ENCODE measurements at places on chromosomes 5 and 9.

- no peak for DNase-seq
Measured at GRCh38 chr9:109421026-109421970, 76.8 kb downstream of the PTPN3 start.

- DNase-seq = no peak
Measured at GRCh38 chr9:32873553-32873952, 90.2 kb downstream of the TMEM215 start.

DNA sequence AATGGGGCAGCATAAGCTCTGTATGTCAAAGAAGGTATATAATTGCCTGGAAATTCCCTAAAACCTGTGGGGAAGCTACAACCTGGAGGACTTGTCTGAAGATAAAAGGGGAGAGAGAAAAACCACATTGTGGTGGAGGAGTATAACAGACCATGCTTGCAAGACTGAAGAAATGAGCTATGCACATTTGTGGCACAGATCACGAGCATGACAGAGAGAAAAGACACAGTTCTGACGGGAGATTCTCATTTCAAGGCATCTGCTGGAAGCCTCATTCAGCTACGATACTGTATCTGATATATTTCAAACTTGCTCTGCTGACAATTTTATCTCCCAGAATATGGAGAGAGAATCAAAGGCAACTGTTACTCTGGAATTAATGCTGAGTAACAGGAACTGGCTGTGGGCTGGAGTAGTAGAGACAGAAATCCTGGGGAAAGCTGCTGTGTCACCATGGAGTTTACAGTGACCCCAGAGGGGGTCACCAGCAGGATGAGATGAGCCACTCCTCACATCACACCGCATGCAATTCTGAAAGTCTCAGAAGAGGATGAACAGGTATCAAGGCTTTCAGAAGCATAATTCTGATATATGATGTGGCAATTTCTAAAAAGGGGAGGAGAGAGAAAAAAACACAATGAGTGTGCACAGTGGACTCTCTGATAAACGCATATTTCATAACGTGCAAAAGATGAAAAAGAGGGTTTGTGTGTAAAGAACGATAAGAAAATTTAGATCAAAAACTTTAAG is 528.8 kb downstream of the IRX1 start:
- no peak for DNase-seq

- DNase-seq = no peak
Measured at GRCh38 chr5:73820326-73820725, 194.3 kb downstream of the ARHGEF28 start.

- DNase-seq = no peak
Measured at GRCh38 chr5:170715141-170715540, 68.4 kb upstream of the GABRP start.

- no peak for DNase-seq
Measured at GRCh38 chr9:114220061-114220541, 64.8 kb downstream of the COL27A1 start.

DNA sequence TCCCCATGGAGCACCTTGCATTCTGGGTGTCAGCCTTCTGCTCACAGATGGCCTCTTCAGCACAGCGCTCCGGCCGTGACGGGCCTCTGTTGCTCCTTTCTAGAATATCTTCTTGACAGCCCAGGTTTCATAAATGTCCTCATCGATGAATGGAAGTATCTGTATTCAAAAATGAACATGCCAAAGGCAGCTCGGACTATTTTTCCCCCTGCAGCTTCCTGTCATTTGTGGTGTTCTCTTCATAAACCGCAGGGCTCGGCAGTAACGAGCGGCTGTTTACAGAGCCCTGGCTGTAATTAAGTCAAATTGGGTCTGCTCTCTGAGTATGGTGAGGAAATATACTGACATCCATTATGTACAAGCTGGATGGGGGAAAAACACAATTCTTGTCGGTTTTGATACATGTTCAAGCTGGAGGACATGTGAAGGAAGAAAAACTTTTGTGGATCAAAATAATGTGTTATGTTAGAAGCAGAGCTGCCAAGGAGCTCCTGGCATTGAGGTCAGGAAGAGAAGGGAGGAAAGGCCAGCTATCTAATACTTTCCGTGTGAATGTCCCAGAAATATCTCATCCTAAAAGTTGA is 154.1 kb upstream of the CD180 start:
- no peak for DNase-seq

DNA sequence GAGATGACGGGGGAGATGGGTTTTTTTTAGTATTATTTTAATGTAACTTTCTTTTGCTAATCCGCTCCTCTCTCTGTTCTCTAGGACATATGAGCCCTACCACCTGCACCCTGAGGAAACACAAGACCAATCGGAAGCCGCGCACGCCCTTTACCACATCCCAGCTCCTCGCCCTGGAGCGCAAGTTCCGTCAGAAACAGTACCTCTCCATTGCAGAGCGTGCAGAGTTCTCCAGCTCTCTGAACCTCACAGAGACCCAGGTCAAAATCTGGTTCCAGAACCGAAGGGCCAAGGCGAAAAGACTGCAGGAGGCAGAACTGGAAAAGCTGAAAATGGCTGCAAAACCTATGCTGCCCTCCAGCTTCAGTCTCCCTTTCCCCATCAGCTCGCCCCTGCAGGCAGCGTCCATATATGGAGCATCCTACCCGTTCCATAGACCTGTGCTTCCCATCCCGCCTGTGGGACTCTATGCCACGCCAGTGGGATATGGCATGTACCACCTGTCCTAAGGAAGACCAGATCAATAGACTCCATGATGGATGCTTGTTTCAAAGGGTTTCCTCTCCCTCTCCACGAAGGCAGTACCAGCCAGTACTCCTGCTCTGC is 4.8 kb downstream of the MSX2 start:
- no peak for DNase-seq

- DNase-seq = no peak
Measured at GRCh38 chr5:55427157-55427556, 107.6 kb downstream of the PLPP1 start.

- DNase-seq = no peak
Measured at GRCh38 chr5:6497262-6497661, 48.6 kb downstream of the UBE2QL1 start.

DNA sequence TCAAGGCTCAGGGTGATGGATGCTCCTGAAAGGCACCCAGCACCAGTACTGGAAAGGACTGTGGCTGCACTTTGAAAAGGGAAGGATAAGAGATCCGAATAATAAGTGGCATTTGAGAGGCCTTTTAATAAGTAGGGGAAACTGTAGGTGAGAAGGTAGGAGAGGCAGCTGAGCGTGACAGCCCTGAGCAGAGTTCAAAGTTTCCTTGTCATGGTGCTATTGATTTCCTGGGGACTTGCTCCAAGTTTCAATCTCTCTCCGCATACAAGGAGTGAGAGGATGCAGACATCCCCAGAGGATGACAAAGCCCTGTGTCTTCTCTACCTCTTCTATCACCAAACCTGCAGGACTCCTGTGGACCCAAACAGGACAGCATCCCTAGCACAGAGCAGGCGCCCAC is 354.5 kb downstream of the SPOCK1 start:
- no peak for DNase-seq

Data from stimulated activated CD4-positive, alpha-beta T cell treated with anti-CD3 and anti-CD28 coated beads, Interleukin-4, amount 100 ng/mL, for 4 hours (primary cell).